ENCODE measurements at places on chromosomes 6 and 20.

GRCh38 chr20:59441306-59441705 is 140.9 kb downstream of the EDN3 start:
- no peak for DNase-seq

- no peak for DNase-seq
Observed at GRCh38 chr6:7153789-7154188, 46.0 kb downstream of the RREB1 start.

- DNase-seq: no peak
Observed at GRCh38 chr6:5778317-5778857, 228.3 kb downstream of the NRN1 start.

GRCh38 chr20:24999568-24999967 is 7.0 kb upstream of the APMAP start:
- DNase-seq: no peak

GRCh38 chr6:91330896-91331295 is 744.0 kb upstream of the MAP3K7 start:
- DNase-seq: no peak

DNA sequence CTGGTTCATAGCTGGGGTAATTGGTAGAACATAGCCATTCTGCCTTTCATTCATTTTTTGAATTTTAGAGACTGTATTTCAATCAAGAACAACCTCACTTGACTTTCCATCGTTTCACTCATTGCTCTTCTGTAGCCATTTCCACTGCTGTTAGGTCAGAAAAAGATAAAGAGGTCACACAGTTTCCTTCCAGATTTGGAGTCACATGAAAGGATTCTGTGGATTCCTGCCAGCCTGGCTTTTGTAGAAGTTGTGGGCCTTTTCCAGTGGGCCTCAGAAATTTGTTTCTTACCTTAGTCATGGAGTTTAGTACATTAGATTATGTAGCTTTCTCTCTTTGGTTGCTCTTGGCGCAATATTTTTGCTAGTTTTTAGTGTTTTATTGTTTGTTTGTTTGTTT is 157.8 kb downstream of the SASH1 start:
- DNase-seq: no peak

DNA sequence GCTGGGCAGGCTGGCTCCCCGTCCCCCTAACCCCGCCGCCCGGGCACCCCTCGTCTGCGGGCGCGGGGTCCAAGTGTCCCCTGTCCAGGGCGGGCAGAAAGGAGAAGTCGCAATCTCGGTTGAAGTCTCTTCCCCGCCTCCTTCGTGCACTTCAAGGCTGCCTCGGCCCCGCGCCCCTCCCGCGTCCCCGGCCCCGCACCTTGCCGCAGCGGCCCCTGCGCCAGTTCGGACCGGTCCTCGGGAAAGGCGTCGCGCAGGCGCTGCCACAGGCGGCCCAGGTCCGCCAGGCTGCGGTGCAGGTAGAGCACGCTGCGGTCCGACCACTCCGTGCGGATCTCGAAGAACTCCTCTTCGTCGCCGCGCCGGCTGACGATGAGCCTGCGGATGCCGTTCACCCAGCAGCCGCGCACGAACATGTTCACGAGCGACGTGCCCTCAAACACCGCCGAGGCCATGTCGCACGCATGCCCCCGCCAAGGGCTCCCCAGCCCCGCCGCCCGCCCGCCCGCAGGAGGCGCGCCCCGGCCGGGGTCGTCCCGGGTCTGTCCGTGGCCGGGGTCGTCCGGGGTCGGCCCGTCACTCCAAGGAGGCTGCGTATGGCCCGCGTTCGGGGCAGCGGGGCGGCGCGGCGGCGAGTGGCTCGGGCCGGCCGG is at the start of gene PXDC1:
TSS of gene PXDC1 (minus strand) at position 637 of the 653 bp plus-strand sequence. CDS start at position 455, 182 bp downstream.
- DNase-seq: no peak

DNA sequence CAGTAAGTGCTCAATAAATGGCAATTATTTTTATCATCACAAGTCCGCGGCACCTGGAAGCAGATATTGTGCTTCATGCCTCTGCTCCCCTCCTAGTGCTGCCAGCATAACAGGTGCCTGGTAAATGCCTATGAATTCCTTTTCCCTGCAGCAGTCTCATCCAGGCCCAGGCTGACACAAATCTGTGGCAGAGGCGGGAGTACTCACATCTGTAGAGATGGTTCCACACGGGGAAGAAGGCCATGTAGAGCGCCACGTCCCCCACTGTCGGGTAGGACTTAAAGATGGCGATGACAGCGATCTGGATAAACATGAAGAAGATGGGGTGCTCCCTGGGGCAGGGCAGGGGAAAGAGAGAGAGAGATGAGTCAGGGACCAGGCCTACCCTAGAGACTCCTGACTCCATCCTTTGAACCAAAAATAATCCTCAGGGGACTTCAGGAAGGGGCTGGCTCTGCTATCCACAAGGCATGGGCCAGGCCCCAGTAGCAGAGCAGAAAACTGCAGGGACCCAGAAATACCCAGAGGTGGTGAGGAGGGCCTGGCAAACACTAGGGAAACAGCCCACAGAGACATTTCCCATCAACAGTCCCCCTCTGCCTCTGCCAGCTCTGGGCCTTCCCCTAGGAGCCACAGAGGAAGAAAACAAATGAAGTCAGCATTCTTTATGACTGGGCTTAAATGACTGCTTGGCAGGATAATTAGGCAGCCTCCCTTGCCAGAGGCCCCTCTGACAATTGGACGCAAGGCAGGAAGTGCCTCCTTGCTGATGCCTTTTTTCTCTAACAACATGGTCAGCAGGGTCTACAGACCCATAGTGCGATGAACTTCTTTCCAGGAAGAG is 23.0 kb downstream of the MAP1LC3A start:
- DNase-seq: peak; percentile 52

- no peak for DNase-seq
Observed at GRCh38 chr6:106862858-106863257, 111.7 kb downstream of the CD24 start.

DNA sequence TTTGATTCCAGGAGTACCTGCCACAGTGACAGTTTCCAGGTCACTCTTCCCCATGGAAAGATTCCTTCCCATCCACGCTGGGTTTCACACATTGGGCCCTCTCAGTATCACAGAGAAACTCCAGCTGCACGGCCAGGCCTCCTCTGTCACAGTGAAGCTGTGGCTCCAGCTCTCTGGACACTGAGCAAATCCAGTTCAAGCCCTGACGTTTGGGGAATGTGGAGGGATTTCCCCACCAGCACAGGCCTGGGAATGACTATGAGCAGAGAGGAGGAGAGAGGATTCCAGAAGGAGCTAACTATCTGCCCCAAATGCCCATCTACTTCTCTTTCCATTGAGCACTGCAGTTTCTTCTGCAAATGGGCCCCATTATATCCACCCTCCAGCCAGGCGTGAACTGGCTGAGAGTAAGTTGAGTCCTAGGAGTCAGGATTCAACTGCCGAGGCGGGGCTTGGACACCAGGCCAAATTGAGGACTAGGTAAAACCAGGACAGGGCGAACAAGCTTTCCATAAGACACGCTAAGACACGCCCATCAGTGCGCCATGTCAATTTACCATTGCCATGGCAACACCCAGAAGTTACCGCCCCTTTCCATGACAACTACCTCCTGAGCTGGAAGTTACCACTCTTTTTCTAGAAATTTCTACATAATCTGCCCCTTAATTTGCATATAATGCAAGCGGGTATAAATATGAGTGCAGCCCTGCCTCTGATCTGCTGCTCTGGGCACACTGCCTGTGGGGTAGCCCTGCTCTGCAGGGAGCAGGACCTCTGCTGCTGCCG is 9.2 kb upstream of the BNIP5 start:
- no peak for DNase-seq

DNA sequence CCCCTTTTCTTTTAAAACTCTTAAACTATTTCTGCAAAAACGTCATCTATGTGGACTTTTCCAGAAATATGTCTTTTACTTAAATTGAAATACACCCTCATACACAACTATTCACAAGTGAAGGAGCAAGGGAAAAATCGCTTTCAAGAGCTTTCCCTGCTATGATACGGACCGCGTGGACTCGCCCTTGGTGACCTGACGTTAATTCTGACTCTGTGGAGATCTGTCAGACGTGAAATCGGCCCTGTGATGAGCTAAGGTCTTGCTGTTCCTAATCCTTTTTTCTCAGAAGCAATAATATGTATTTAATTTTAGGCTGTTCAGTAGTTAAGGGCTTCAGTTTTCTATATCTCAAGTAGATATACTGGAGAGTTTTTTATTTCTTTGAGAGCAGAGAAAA is 113.6 kb downstream of the RPP40 start:
- no peak for DNase-seq

DNA sequence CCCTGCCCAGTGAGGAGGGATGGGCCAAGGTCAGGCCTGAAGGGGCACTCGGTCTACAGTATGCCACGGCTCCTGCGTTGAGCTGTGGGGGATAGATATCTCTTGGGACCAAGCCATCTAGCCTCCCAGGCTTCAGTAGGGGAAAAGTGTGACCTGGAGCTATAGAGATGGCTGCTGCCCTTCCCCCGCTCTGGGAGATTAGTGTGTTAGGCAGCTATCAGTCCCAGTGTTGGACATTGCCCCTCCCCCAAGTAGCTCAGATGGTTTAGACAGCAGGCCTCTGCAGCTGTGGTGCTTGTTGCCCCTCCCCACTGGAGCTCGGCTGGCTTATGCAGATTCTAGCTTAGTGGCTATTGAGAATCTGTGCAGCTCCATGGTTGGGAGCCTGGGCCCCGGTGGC is 56.8 kb downstream of the KHDRBS2 start:
- DNase-seq: no peak

GRCh38 chr6:111183702-111184517 is 96.6 kb downstream of the SLC16A10 start:
- no peak for DNase-seq

DNA sequence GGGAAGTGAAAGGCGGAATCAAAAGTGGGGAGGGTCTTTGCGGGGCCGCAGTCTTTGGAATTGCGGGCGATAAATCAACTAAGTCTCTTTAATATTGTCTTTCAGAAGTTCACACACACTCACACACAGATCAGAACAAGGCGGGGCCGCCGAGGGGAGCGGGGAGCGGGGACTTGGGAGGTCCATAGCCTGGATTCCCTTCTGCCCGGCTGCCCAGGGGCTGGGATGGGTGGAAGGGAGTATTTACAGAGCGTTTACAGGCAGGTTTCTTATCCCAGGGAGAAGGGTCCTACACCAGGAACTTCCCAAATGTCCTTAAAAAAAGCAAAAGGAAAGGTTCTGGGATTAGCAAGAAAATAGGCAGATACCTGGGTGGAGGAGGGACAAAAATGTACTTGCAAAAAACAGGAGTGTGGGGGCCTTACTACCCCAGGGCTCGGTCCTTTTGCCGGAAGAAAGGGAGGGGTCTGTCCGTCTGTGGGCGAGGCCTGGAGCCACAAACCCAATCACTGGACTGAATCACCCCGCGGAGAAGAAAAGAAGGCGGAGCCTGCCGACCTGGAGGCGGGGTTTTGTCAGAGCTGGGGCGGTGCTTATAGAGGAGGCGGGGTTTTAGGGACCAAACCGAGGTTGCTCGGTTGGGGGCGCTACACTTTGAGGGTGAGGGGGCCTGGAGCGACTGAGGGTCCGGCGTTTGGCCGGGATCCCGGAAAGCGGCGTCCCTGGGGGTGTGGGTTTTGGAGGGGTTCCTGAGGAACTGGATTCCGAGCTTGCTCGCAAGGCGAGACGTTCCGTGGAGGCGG is 3.2 kb downstream of the PRRT1 start:
- DNase-seq: peak; percentile 58

DNA sequence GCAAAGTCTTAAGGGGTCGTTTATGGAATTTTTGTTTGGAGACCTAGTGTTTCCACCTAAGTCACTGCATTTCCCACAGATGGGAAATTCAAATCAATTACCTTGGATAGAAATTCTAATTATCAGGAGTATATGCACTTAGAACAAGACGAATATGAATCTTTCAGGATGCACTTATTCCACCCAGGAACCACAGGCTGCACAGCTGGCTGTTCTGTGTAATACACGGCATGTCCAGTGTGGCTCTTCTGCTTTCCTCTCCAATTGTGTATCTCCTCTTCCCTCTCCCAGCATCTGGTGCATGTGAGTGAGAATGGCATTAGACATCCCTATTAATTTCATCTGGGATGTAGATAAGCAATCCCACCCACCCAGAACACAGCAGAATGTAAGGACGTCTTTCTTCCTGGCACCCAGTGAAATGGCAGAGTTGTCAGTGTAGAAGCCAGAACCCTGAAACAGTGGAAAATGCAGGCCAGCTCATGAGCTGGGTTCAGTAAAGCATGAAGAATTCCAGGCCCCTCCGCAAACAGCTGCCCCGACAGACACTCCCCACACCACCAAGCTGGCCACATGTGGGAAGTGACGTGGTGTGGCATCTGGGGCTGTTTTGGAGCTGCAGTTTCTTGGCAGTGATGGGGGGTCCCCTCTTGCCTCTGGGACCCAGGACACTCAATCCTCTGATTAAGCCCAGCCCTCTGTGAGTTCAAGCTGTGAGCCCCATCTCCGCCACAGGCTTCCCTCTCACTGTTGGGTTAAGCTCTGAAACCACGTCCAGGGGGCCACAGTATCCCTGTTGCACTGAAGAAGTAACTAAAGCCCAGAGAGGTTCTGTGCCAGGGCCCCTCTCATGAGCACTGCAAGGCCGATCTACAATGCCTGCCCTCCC is 180.1 kb upstream of the CST7 start:
- no peak for DNase-seq

DNA sequence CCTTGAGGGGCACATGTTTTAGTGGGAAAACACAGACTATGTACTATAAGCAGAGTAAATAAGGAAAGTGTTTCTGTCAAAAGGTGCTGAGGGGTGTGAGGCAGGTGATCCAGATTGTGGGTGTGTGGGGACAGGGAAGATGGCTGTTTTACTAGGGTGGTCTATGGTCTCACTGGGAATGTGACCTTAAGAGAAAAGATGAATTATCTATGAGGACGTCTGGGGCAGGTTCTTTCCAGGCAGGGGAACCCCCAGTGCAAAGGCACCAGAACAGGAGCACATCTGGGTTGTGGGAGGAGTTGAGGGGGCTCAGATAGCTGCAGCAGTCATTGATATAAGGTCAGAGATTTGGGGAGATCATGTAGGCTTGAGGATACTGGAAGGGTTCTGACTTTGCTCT is 18.2 kb upstream of the POLR1H start:
- DNase-seq: no peak

- no peak for DNase-seq
Observed at GRCh38 chr6:41201764-41202173, 820 bp upstream of the TREML2 start.

- no peak for DNase-seq
Observed at GRCh38 chr20:56442389-56443365, 25.8 kb upstream of the RTF2 start.

DNA sequence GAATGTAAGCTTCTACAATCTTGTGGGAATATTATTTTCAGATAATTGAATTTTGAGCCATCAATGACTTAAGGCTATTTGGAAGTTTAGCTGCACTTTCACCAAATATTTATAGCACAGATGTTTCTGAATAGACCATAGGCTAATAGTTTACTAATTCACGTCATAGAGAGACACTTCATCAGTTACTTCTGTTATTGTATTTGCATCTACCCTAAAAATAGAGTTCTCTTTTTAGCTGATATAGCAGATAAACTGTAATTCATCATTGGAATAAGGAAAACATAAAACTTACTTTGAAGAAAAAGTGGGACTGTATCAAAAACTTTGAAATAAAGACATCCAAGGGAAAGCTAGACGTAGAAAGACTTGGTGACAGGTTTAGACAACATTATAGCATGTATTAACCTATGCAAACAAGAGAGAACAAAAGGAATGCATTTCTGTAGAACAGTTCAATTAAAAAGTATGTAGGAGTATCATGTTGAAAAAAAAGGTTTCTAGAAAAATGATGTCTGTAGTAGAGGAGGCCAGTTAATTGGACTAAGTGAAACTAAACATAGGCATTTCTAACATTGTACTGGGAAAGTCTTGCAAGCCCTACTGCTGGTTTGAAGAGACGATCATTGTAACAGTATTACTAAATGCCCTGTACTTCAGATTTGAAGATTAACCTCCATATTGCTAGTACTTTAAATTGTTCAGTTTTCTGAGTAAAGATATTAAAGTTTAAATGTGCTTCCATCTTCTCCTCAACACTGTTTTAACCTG is 123.3 kb downstream of the ZFAND3 start:
- no peak for DNase-seq

Measured in renal cortical epithelial cell (primary cell).